ENCODE measurements at places on chromosomes 5 and 9.

DNA sequence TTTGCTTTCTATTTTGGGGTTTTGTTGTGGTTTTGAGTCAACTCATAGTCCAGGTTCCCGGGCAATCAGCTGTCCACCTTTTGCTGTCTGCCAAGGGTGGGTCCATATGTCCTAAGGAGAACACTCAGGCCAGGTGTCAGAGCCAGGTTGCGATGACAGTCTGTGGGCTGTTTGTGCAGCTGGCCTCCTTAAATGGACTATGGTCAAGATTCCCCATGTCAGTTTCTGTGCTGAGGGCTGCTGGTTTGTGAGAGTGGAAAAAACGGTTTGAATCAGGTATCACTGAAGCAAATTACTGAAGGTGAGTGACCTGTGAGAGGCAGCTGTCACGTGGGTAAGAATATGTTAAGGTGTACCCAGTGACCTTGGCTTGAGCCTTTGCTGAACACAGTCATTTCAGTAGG lies 33.0 kb downstream of the SNX30 start:
- DNase-seq = no peak

- DNase-seq = no peak
Observed at GRCh38 chr5:149301744-149302380, 30.2 kb downstream of the AFAP1L1 start.

DNA sequence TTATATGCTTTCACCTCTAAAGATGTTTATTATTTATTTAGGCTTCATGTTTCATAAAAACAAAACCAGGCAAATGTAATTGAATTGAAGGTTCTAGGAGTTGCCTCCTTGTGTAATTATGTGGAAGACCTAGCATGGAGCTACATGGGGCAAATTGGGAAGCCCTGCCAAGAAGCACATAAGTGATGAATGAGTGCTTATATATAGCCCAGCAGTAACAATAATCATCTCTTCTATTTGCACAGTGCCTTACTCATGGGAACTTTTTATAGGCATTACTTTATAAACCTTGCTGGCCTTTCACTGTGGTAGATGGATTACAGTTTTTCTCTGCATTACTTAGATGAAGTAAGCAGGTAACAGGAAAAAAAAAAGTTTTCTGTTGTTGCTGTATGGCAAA lies 40.0 kb upstream of the GRAMD2B start:
- no peak for DNase-seq

DNA sequence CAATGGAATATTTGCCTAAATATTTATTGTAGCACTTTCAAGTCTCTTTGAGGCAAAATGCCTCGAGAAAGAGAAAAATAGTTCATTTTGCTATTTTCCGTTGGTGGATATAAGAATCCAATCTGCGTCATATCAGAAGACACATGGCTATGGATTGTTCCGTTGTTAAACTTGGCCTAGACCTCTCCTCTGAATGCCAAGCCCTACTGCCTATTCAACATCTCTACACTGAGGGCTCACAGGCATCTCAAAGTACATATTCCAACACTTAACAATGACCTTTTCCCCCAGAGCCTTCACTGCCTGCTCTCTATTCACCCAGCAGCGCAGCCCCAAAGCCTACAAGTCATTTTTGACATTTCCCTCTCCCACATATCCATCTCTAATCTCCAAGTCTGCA lies 350.1 kb downstream of the GLIS3 start:
- DNase-seq = no peak

DNA sequence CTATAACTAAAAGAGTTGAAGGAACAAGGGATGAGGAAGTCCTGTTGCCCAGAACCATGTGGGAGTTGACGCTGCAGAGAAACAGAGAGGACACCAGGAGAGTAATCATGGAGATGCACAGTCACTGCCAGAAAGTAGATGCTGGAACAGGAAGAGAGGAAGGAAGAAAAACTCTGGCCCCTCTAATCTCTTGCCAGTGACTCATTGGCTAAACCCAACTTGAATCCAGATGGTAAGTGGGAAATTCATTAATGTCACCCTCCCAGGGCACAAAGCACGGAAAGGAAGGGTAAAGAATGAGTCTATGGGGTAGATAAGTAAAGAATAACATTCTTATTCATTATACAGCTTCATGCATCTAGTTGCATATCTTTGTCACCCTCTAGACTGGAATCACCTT lies 631.9 kb downstream of the PRELID2 start:
- no peak for DNase-seq

- no peak for DNase-seq
Observed at GRCh38 chr5:78109891-78110324, 184.6 kb downstream of the AP3B1 start.

GRCh38 chr5:14225173-14225834 lies 82.2 kb downstream of the TRIO start:
- no peak for DNase-seq

- no peak for DNase-seq
Observed at GRCh38 chr5:14057289-14057688, 85.9 kb upstream of the TRIO start.

DNA sequence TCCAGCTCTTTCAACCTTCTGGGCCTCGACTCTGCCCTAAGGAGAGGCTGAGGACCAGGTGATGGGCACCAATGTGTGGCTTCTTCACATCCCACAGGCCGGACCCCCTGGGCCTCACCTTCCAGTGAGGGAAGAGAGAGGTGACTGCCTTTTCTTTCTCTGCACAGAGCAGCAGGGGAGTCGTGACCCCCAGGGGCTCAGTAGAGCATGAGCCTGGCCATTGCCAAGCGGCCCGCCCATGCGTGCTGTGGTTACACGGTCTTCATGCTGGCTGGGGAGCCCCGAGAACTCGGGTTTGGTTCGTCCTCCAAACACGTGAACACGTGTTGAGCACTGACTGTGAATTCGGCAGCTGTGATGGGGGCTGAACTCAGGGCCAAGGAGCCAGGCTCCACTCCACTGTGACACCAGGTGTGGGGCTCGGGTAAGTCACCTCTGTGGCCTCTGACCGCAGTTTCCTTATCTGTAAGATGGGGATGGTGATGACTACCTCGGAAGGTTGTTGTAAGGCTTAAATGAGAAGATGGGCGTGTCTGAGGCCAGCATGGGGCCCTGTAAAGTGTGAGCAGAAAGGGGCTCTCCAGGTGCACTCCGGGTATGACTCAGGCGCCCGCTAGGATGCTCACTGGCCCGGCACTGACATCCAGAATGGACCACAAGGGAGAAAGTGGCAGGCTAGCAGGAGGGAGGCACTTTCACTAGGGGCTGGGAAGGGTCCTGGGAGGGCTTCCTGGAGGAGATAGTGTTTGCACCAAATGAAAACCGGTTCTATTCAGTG lies 13.4 kb upstream of the GRHPR start:
- DNase-seq = no peak

DNA sequence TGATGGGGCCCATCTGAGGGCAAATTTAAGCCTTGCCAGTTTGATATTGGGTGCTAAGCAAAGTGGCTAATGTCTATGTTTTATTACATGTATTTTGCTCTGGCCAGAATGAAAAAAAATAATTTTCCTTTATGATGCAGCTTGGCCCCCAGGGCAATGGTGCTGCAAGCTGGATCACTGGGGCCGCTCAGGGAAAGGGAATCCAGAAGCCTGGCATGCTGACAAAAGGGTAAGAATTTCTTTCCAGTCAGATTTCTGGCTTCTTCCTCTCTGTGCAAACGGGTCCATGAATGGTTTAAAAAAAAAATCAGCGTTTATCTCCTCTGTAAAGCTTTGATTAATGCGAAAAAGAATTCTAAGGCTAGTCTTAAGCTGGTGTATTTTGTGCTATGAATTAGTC lies 138.4 kb downstream of the MAPKAP1 start:
- no peak for DNase-seq

DNA sequence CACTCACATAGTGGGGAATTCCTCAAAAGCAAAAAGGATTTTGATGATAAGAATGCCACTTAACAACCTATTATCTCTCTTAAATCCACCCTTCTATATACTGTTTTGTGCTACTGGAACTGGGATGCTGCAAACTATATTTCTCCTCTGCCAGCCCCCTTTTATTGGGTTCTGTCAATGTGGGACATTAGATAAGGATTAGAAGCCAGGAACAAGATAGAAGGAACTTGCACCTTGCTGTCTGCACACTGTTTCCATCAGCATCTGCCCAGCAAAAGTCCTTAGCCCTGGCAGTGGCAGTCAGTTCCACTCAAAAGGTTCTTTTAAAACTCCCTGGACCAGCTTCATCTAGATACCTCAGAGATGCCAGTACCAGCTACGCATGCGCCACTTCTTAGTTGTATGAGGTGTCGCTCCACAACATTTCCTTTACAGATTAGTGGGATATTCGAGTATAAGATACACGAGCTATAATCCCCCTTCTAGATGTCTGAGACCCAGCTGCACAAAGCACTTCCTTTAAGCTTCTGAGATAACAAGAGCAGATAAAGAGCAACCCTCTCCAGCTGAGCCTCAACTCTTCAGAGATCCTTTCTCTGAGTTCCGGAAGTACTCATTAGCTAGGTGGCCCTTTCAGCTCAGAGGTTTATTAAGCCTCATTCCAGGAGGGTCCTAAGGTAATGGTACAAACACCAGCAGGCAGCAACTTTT lies 45.3 kb downstream of the CERT1 start:
- no peak for DNase-seq

- no peak for DNase-seq
Observed at GRCh38 chr9:13351778-13352386, 72.4 kb upstream of the MPDZ start.

GRCh38 chr5:82593481-82593880 lies 315.3 kb upstream of the RPS23 start:
- no peak for DNase-seq

GRCh38 chr5:72855821-72856220 lies 39.4 kb downstream of the TNPO1 start:
- no peak for DNase-seq

DNA sequence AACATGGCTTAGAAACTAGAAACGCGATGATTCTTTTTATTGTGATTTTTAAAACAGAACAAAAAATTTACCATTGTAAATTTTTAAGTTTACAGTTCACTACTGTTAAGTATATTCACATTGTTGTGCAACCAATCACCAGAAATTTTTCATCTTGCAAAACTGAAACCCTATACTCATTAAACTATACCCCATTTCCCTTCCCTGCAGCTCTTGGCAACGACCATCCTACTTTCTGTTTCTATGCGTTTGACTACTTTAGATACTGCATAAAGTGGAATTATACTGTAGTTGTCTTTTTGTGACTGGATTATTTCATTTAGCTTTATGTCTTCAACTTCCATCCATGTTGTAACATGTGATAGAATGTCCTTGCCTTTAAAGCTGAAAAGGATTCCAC lies 52.5 kb downstream of the SPOCK1 start:
- no peak for DNase-seq

- no peak for DNase-seq
Observed at GRCh38 chr5:45411971-45412612, 284.1 kb downstream of the HCN1 start.

DNA sequence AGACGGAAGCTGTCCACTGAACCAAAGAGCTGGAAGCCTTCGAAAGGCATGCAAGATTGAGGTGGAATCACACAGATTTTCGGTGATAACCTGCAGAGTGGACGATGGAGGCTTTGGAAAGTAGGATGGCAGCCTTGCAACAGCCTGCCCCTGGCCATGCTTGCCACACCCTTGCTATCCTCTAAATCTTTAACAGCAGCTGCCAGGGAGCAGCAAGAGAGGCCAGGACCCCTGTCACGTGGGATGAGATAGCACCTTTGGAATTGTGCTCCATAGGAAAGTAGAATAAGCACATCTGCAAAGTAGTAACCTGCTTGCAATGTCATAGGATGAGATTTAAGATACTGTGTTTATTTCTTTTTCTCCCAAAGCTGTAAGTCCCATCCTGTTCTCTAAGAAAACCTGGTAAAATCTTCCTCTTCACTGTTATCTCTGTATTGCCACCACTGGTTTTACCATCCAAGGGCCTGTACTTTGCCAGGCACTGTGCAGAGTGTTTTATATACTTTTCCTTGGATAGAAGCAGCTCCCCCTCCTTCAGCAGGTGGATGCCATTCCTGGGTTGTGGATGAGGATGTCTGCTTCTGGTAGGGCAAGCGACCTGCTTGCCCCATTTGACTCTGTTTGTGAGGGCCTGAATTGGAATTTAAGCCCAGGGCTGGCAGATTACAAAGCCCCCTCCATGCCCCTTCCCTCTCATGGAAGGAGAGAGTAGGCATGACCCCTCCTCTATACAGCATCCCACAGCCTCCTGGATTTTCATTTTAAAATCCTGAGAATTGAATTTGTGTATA lies 10.1 kb downstream of the TRIO start:
- no peak for DNase-seq

DNA sequence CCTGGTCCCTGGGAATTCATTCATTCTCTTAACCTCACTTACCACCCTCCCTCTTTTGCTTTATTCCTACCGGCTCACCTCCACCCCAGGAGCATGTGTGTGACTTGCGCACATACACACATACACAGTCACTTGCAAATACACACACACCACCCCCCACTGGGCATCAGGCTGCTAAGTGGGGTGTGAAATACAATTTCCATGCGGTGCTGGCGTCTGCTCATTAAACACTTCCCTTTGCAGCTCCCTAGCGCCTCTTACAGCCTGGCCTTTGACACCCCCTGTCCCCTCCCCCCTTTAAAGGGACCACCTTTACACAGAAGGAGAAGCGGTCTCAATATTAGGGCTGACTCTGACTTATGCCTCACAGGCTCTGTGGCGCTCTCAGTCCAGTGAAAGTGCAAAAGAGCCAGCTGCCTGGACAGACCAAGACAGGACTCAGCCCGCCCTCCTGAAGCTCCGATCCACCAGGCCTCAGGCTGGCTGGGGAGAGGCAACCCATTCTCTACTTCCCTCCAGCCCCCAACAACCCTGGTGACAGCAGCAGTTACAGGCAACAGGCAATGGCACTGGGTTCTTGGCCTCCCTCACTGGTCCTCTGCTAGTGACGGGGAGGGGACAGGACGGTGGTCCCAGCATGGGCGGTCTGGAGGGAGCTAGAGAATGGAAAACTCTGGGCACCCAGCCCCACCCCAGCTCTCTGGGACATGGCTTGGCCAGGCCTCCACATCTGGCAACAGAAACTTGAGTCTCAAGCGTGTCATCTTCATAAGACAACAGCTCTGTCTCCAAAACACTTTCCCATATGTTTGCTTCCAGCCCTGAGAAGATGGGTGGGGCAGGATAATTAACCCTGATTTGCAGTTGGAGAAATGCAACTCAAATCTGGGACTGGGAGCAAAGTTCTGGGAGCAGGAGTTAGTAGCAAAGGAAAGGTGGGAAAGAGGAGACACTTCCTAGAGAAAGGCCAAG lies 12.0 kb downstream of the ENHO start:
- DNase-seq = no peak

GRCh38 chr5:148458036-148458888 lies 74.5 kb downstream of the FBXO38 start:
- DNase-seq = no peak

DNA sequence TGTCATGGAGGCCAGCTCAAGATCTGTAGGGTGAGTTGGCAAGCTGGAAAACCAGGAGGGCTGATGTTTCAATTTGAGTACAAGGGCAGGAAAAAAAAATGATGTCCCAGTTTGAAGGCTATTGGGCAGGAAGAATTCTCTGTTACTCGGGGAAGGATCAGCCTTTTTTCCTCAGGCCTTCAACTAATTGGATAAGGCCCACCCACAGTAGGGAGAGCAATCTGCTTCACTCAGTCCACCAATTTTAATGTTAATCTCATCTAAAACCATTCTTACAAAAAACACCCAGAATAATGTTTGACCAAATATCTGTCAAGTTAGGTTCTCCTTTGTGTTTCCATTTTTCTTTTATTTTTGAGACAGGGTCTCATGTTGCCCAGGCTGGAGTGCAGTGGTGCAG lies 382.4 kb downstream of the ARRDC3 start:
- no peak for DNase-seq
